ENCODE measurements at places on chromosomes 11 and 22.

GRCh38 chr11:65429068-65429681 lies 6.6 kb downstream of the NEAT1 start:
- no peak for DNase-seq

DNA sequence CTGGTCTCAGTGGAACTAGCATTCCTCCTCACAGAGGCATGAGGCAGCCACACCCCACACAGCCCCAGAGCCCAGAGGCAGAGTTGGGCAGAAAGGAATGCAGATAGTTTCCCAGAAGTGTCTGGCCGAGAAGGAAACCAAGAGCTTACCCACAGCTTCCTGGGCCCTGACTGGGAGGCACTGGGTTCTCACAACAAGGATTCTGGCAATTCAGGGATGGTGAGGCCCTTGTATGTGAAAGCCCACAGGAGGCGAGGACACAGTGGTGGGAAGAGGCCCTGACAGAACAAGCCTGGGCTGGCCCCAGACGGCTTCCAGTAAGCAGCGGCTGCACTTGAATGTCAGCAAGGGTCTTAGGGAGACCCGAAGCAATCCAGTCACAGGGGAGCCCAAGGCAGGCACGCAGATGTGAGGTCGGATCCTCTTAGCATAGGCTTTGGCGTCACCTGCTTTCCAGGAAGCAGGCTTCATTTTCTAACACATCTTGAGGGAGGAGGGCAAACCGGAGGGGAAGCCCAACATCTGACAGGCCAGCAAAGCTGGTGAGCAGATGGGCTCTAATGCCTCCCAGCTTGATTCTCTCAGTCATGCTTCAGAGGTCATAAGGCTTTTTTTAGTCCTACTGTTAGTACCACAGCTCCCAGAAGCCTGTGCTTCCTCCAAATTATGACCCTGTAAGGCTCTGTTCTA lies 78.3 kb upstream of the AKIP1 start:
- no peak for DNase-seq

- no peak for DNase-seq
Measured at GRCh38 chr11:1547467-1548098, 24.5 kb downstream of the DUSP8 start.

GRCh38 chr11:393219-394033 lies 583 bp upstream of the PKP3 start:
- DNase-seq = no peak

GRCh38 chr22:20814221-20814808 lies 40.4 kb downstream of the SERPIND1 start:
- DNase-seq = no peak

- no peak for DNase-seq
Measured at GRCh38 chr11:2913776-2914175, 15.4 kb downstream of the PHLDA2 start.

DNA sequence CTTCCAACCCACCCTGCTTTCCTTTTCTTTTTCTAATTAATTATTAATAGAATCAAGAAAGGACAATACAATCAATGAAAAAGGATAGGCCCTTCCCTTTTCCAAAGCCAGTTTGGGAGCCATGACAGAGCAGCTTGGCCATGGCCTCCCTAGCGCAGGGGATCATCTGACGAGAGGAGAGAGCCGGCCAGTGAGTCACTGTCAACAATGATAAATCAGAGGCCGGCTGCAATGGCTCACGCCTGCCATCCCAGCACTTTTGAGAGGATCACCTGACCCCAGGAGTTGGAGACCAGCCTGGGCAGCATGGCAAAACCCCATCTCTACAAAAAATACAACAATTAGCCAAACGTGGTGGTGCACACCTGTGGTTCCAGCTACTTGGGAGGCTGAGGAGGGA lies 27.5 kb upstream of the KRTAP5-7 start:
- DNase-seq = no peak

DNA sequence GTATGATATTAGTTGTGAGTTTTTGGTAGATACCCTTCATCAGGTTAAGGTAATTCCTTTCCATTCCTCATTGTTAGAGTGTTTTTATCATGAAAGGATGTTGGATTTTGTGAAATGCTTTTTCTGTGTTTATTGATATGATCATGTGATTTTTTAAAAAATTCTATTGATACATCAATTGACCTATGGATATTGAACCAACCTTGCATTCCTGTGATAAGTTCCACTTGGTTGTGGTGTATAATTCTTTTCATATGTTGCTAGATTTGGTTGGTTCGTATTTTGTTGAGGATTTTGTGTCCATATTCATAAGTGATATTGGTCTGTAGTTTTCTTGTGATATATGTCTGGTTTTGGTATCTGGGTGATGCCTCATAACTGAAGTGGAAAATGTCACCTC lies 6.7 kb downstream of the ANKRD13D start:
- DNase-seq = no peak

- DNase-seq = no peak
Measured at GRCh38 chr11:73995247-73995646, 12.6 kb upstream of the UCP2 start.

DNA sequence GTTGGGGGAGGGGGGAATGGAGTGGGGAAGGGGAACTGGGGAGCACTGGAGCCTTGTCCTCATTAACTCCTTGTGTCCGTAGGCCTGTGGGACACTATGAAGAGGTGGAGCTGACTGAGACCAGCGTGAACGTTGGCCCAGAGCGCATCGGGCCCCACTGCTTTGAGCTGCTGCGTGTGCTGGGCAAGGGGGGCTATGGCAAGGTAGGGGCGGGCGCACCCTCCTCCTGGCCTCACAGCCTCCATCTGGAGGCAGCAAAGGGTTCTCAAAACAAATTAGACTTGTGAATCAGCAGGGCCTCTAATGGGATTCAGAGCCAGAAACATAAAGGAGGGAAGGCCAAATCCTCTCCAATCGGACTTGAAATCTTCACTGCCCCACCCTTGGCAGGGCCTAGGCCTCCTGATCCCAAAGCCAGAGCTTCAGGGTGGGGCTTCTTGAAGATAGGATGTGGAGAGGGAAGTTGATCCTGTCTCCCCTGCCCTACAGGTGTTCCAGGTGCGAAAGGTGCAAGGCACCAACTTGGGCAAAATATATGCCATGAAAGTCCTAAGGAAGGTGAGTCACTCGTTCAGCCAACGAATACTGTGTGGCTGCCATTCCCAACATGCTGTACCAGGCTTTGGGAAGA lies 859 bp downstream of the RPS6KB2 start:
- no peak for DNase-seq

GRCh38 chr11:8086001-8086479 lies 5.0 kb downstream of the TUB start:
- peak; percentile 88 for DNase-seq

- no peak for DNase-seq
Measured at GRCh38 chr11:130396965-130397364, 31.4 kb downstream of the ADAMTS8 start.

- no peak for DNase-seq
Measured at GRCh38 chr11:16812274-16812673, 73.8 kb downstream of the C11orf58 start.

DNA sequence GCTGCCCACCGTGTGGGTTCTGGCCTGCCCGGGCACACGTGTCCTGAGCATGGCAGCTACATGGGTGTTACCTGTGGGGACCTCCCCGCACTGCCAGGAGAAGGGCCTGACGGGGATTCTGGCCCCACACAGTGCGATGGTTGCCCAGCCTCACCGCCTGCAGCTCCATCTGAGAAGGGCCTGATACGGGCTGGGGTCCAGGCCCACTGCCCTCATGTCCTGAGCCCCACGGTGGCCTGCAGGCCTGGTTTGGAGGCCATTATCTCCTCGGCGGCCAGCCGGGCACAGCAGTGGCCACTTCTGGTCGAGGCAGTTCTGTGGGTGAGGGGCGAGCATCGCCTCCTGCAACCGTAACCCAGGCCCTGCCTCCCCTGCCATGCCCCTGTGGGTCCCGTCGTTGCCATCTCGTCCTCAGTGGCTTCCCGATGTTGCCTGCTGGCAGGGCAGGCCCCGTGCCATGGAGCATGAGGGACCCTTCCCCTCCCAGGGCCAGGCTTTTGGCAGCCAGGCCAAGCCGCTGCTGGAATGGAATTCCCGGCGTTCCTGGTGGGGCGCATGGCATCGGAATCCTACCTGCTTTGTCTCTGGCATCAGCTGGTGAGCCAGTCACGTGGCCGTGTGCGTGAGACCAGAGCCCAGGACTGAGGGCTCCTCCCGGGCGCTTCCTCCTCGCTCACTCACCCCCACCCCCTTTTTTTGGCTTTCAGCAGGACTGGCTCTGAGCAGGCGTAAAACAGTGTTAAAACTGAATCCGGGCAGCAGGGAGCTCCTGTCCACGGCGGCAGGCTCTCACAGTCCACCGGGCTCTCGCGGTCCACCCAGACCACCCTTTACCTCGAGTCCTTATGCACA lies 71.9 kb upstream of the PPARA start:
- peak; percentile 84 for DNase-seq

- DNase-seq = peak; percentile 98
Measured at GRCh38 chr22:27416511-27417420, 384.8 kb downstream of the MN1 start.

- DNase-seq = no peak
Measured at GRCh38 chr11:10397226-10397987, 57.7 kb upstream of the AMPD3 start.

DNA sequence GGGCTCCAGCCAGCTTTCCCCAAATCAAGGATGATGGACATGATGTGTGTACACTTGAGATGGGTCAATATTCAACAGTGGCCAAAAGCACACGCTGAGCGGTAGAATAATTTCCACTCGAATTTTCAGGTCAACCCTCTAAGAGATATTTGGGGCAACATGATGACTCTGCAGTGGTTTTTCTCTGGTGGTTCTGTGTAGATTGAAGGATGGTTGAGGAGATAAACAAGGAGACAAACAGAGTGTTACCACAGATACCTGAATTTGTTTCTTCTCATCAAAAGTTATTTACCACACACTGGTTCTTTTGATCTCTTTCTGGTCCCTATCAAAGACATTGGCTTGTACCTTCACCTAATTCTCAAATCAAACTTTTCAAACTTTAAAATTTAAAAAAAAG lies 242.0 kb downstream of the ETS1 start:
- DNase-seq = no peak

DNA sequence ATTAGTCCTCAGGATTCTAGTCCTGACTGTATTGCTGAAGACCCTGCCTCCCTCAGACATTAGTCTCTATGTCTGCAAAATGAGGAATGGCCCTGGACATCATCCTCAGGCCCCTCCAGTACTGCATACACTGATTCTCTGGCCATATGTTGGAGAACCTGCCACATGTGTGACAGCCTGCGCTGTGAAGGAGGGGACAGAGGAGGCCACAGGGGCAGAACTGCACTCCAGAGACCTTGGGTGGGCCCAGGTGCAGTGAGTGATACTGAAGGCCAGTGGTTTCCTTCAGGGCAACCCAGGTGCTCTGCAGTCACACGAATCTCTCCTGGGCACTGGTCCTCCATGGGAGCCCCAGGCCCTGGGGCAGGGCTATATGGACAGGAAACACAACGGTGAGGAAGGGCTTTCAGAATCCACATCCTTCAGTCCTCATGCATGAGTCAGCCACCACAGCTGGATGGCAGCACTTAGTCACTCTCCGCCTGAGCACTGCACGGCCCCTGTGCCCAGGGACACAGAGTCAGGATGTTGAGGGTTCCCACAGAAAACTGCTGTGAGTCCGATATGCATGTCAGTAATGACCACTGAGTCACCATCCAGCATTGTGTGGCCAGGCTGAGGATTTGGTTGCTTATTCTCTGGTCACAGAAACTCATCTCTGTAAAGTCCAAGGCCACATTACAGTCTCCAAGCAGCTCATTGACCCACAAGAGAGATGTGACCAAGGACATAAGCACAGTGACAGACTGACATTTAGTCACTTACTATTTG lies 39.7 kb downstream of the ME3 start:
- no peak for DNase-seq

DNA sequence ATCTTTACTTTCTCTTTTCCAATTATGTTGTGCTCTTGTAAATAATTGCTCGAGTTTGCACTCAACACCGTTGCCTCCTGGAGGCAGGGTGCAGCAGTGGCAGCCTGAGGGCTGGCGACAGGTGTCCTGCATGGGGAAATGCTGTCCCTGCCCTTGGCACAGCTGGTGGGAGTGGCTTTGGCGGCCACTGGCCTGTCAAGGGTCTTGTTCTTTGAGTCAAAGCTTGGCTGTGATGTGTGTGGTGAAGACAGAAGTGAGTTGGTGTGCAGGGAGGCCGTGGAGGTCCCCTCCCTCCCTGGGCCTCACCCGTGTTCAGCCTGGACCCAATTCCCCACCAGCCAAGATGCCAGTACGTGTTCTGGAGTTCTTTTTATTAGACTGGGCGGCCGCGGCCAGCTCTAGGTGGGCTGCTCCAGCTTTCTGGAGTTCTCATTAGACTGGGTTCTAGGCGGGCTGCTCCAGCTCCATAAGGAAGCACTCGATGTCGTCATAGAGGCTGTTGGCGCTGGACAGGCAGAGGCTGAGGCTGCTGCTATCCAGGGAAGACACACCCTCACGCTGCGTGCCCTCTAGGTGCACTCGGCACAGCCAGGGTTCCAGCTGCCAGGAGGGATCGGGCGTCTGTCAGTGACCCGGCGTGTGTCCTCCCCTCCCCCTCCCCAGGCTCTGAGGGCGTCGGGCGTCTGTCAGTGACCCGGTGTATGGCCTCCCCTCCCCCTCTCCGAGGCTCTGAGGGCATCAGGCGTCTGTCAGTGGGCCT lies 3.4 kb downstream of the IRF7 start:
- DNase-seq = no peak

DNA sequence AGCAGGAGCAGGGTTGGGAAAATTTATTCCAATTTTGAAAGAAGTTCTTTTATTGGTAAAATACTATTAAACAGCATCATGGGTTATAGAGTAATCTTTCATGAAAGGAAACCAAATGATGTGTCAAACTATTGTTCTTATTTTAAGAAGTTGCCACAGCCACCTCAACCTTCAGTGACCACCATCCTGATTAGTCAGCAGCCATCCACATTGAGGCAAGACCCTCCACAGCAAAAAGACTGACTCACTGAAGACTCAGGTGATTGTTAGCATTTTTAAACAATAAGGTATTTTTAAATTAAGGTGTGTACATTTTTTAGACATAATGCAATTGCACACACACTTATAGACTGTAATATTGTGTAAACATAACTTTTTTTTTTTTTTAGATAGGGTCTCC lies 3.7 kb upstream of the HEPHL1 start:
- no peak for DNase-seq

- no peak for DNase-seq
Measured at GRCh38 chr11:2539371-2540222, 94.8 kb downstream of the KCNQ1 start.

DNA sequence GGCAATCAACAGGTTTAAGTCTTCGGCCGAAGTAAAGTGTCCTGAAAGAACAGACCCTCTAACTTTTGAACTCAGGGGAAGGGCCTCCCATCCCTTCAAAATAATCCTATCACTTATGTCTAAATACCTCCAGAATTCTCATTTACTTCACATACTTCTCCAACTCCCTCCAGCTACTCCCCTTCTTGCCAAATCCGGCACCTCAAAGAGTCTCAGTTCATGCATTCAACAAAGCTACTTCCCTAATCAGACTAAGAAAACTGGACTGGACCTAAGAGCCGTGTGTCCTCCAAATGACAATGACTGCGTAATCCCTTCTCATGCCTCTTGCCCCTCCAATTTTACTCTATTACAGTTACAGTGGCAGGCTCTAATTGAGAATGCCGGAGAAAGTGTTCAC lies 1.3 kb downstream of the DDB1 start:
- no peak for DNase-seq

GRCh38 chr22:30310881-30311771 lies 15.6 kb downstream of the TBC1D10A start:
- DNase-seq = no peak

GRCh38 chr22:39362271-39362670 lies 12.5 kb downstream of the SYNGR1 start:
- DNase-seq = no peak

Measured in COR-L47 (cell line).